Smooth muscle cell of the umbilical artery (primary cell): ENCODE measurements at places on chromosomes 3 and 15. TPM values are rescaled to one million over a fixed set of nuclear protein-coding genes. Genes with fewer than 3 reads are reported as not detected.

Gene SCG3
- not detected in 2 replicates for total RNA-seq

Gene FYTTD1
- total RNA-seq, result 63.8 and 79.7 TPM in 2 replicates

Gene SLC15A2
- 0.59 and 2.3 TPM in 2 replicates for total RNA-seq

Gene TRMT10C
- total RNA-seq, result 22.0 and 27.3 TPM in 2 replicates

Gene NEK10
- 2.7 and 3.8 TPM in 2 replicates for total RNA-seq

Gene MYRIP
- total RNA-seq, result 0.05 TPM in 1 of 2 replicates, not detected in the other

Gene GALK2
- total RNA-seq, result 36.5 and 64.7 TPM in 2 replicates

Gene ISLR
- 5.3 and 10.4 TPM in 2 replicates for total RNA-seq

Gene WNT5A
- total RNA-seq, result 24.3 and 77.3 TPM in 2 replicates

Gene SYNPR
- not detected in 2 replicates for total RNA-seq

Gene STAG1
- total RNA-seq, result 36.2 and 40.7 TPM in 2 replicates

Gene RHCG
- total RNA-seq, result not detected in 2 replicates

Gene COLQ
- total RNA-seq, result 0.23 and 0.30 TPM in 2 replicates

Gene SERPINI2
- not detected in 2 replicates for total RNA-seq

Gene FES
- 15.4 and 27.4 TPM in 2 replicates for total RNA-seq

Gene SEMA6D
- 0.46 and 3.0 TPM in 2 replicates for total RNA-seq

Gene CAMK2N2
- total RNA-seq, result 0.37 TPM in 1 of 2 replicates, not detected in the other

Gene FAM81A
- total RNA-seq, result 0.28 and 0.30 TPM in 2 replicates

Gene LYSMD2
- 7.4 and 9.6 TPM in 2 replicates for total RNA-seq

Gene SENP7
- 8.9 and 9.9 TPM in 2 replicates for total RNA-seq

Gene RTP4
- not detected in 2 replicates for total RNA-seq

Gene FBXW12
- not detected in 2 replicates for total RNA-seq

Gene SCN11A
- total RNA-seq, result not detected in 2 replicates

Gene GOLGA8K
- 0.30 TPM in 1 of 2 replicates, not detected in the other for total RNA-seq

Gene CYP1A2
- total RNA-seq, result not detected in 2 replicates

Gene TATDN2
- total RNA-seq, result 9.2 and 18.2 TPM in 2 replicates

Gene CFAP100
- total RNA-seq, result not detected in 2 replicates

Gene PCBP4
- total RNA-seq, result 44.5 and 89.4 TPM in 2 replicates

Gene SLC22A13
- total RNA-seq, result 1.5 and 1.6 TPM in 2 replicates

Gene ADGRG7
- total RNA-seq, result 0.30 TPM in 1 of 2 replicates, not detected in the other

Gene BDH1
- 1.2 and 1.4 TPM in 2 replicates for total RNA-seq

Gene SLC28A2
- not detected in 2 replicates for total RNA-seq

Gene CACNA2D3
- 0.05 TPM in 1 of 2 replicates, not detected in the other for total RNA-seq

Gene HYAL1
- 0.30 and 0.42 TPM in 2 replicates for total RNA-seq

Gene TMCO5A
- total RNA-seq, result not detected in 2 replicates
